Skeletal muscle tissue (tissue), 5 donors: ENCODE measurements at places on chromosomes 11 and 22. TPM values are rescaled to one million over a fixed set of nuclear protein-coding genes. Genes with fewer than 3 reads are reported as not detected.

The F2 gene
- total RNA-seq, result 0.52 TPM

The VPREB1 gene
- total RNA-seq, result not detected

The CSNK2A3 gene
- total RNA-seq, result 0.52 TPM

The MOGAT2 gene
- 0.52 TPM for total RNA-seq
